Mesendoderm (in vitro differentiated cells): ENCODE measurements at places on chromosomes 7 and 10.

DNA sequence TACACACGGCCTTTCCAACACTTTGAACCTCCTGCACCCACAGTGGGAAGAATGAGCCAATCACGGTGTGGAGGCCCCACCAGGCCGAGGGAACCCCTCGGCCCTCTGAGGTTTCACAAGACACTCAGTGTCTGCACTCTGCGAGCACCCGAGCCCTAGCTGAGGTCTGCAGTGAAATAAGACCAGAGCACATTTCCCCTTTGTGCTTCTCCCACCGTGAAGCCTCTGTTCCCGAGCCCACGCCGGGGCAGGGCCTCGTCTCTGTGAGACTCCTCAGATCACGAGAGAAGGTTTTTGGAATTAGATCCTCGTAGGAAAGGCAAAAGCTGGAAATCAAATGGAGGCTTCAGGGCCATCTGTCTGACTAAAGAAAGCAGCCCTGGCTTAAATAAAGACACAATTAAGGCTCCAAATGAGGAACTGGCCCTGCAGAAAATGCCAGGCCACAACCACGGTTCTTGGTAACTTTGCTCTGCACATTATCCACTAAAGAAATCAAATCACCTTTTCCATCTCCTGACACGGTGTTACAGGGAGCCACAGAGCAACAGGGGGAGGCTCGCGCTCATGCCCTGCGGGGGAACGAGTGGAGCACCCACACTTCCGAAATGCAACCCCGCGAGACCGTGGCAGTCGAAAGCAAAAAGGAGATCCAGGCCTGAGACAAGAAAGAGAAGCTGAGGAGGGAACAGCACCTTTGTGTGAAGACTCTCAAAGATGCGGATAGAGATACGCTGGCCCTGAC, 43.7 kb downstream of the FAM53B start:
- DNase-seq = no peak

DNA sequence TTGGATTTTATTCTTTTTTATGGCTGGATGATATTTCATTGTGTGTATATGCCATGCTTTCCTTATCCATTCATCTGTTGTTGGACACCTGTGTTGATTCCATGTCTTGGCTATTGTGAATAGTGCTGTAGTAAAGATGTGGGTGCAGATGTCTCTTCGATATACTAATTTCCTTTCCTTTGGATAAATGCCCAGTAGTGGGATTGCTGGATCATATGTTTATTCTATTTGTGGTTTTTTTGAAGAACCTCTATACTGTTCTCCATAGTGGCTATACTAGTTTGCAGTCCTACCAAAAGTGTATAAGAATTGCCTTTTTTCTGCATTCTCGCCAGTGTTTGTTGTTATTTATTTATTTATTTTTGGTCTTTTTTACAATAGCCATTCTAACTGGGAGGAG, 159.8 kb downstream of the WNT2 start:
- DNase-seq = no peak

GRCh38 chr10:52256832-52257691, 57.0 kb upstream of the DKK1 start:
- DNase-seq = no peak

DNA sequence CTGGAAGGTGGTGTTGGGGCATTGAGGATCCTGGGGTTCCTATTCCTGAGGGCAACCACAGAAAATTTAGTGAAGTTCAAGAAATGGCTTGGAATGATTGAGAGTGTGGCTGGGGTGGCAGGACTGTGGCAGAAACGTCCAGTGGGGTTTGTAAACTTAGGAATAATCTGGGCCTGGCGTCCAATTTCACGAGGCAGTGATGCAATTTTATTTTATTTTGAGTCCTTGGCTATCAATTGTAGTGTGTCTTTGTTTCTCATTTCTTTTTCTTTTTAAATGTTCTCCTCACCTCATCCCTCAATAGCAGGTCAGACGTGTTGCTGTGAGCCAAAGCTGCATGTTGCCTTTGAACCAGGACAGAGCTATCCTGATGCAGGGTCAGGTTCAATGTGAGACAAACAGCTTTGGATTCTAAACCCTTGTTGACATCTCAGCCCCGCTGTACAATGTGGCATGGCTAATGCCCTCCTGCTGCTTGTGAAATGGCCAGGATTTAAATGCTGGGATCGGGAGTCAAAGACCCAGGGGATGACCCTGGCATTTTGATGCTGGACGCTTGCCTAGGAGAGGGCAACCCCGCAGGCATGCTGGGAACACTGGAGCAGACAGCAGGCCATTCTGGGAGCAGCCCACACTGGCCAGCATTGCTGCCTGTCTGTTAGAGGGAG, 64.8 kb downstream of the RBM20 start:
- no peak for DNase-seq

- no peak for DNase-seq
Measured at GRCh38 chr10:77125231-77125630, 512.4 kb downstream of the KCNMA1 start.

GRCh38 chr7:54166419-54166818, 375.8 kb upstream of the VSTM2A start:
- no peak for DNase-seq

GRCh38 chr10:123988694-123989093, 97.1 kb upstream of the CPXM2 start:
- DNase-seq = no peak

GRCh38 chr10:126902157-126902556, 3.1 kb upstream of the DOCK1 start:
- DNase-seq = peak; percentile 48

GRCh38 chr10:73225518-73225917, 21.5 kb downstream of the DNAJC9 start:
- no peak for DNase-seq

DNA sequence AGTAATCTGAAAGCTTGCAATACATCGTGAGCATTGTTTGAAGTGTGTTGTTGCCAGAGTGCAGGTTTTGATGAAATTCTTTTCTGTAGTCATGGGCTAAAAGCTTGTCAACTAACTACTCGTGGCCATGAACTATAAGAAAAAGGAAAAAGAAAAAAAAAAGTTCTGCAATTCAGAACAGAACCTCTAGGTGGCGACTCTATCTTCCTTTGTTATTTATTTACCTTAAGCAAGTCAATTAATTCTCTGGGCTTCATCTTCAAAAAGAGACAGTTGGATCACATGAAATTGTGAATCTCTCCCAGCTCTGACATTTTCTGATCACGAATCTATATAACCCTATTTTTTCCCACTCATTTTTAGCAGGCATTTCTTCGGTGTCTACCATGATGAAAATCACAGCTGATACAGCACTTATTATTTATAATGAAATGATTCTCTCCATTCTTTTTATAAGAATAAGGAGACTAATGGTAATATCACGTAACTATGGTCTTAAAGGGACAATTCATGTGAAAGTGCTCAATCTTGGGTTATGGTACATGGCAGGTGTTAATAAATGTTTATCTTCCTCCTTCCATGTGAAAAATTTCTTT, 18.8 kb downstream of the TMEM196 start:
- peak; percentile 63 for DNase-seq

DNA sequence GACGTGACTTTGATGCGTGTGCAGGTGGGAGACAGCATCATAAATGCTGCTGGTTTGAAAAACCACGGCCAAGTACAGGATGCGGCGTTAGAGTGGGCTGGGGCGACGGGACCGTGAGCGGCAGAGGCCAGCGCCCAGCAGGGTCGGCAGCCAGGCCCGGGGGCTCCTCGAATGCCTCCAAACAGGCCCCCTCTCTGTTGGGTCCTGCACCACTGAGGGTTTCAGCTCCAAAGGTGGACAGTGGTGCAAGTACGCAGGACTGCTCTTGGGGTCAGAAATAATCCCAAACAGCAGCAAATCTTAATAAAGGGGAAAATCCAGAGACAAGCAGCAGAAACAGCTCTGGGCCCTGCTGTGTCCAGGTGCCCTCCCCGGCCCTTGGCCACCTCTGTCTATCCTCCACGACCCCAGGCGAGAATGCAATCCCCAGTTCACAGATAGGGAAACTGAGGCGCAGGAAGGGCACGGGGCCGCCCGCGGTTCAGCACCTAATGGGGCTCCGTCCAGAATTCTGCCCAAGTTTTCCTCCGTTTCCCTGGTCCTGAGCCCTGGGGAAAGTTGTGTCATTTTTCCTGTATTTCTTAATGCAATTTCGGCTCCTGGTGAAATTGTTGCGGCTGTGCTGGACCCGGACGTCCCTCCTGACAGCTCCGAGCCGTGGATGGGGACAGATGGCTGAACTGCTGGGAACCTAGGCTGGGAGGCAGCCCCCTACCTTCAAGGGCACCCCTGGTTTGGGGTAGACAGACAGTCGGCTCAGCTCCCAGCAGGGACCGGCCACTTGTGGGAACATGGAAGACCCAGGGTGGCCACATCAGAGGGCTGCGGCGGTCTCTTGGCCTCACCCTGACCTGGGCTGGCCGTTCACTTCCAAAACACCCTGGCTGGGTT, 97.4 kb downstream of the FOXL3 start:
- DNase-seq = no peak

DNA sequence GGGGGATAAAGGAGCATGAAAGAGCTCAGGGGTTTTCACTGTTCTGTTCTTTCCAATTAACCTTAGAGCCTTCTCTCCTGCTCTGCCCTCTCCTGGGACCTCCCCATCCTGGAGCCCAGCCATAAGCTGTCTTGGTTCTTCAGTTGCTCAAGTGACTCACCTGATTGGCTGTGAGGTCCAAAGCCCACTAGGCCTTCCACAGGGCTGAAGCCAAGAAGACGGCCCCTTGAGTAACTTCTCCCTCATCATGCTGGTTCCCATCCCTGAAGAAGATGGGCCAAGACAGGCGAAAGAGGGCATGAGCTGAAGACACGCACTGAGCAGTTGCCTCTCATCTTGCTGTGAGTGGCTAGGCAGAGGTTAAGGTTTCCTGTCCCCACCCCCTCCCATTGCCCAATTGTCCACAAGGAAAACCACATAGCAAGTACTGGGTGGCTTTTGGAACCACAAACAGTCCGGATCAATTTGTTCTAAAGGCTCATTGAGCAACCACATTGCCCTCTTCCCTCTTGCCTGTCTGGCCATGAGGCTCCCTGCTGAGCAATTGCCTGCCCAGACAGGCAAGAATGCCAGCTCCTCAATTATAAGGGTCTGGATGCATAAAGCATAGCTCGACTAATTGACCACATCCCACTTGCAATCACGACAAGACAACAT, 43.9 kb upstream of the GPAM start:
- no peak for DNase-seq

DNA sequence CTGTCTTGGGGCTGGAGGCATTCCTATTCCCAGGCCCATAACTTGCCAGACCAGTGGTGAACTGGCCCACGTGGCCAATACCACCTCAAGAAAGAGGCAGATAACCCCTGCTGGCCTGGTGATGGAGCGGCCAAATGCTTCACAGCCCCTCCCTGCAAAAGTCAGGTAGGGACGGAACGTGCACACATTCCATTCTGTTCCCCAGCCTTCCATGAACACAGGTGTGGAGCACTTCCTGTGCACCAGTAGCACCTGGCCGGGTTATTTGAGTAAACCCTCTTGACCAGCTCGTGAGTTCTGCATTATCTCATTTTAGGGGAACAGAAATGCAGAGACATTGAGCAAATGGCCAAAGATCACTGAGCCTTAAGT, 134.4 kb downstream of the SH3PXD2A start:
- DNase-seq = no peak

DNA sequence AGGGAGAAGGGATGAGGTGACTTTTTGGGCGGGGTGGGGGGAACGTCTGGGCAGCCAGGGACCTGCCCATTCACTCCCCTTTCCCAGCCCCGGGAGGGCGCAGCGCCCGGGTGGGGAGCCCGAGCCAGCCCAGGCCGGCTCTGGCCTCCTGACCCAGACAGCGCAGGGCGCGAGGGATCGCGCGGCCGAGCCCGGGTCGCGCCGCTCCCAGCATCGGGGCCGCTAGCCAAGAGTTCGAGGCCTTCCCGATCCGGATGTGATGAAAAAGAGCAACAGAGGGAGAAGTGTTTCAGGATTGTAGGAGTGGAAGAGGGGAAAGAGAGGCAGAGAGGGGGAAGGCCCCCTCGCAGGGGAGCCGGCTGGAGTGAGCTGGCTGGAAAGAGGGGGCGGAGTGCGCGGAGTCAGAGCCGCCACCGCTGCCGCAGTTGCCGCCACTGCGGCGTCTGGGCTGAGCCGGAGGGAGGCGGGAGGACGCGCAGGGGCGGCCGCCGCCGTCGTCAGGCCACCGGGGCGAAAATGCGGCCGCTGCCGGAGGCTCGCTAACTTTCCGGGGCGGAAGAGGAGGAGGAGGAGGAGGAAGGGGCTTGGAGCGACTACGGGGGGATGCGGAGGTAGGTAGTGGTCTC, at the start of gene MDFIC:
TSS of gene MDFIC (plus strand) at position 69 of the 626 bp plus-strand sequence. CDS start 940 bp downstream, outside the sequence.
- DNase-seq = peak; percentile 84

DNA sequence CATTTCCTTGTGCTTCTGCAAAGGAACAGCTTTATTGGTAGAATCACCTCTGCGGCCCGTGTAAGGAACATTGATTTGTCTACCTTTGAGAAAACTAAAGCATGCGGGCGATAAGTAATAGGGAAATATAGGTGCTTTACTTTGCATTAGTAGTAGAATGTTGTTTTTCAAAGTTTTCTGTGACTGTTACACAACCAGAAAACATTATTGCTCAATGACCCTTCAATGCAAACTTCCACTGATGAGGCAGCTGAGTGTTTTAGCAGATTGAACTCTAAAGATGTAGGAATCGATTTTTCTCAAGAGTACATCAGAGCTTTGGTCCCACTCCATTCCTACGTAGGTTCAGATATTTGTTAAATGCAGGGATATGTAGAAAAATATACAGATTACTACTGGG, 427.8 kb downstream of the DNAJB9 start:
- DNase-seq = no peak

GRCh38 chr10:93313798-93314197, 168.3 kb downstream of the MYOF start:
- no peak for DNase-seq

DNA sequence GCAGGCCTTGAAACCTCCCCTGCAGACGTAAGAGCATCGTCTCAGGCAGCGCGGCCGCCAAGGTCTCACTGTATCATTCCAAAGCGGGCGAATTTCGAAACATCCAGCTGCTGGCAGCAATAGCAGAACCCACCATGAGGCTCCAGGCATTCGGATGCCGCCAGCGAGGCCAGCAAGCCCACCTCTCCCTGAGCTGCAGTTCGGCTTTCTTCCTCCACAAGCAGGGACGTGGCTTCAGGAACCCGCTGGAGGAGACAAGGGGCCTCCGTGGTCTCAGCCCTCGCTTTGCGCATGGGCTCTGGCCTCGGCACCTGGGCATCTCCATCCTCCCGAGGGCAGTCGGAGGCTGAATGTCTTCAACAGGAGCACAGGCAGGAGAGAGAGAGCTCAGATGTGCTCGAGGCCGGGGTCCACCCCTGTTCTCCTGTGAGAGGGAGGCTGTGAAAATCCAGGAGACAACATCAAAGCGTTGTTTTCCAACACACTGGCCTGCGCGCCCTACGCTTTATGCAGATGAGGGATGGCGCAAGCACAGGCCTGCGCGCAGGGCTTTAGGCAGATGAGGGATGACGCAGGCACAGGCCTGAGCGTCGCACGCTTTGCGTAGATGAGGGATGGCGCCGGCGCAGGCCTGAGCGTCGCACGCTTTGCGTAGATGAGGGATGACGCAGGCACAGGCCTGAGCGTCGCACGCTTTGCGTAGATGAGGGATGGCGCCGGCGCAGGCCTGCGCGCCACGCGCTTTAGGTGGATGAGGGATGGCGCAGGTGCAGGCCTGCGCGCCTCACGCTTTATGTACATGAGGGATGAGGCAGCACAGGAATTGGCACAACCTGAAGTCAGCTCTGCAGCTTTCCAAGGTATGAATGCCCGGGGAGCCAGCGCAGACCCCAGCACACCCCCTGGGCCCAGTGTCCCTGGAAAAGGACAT, 103.2 kb downstream of the WDR37 start:
- no peak for DNase-seq
